ENCODE measurements at places on chromosomes 5 and 9. TPM values are rescaled to one million over a fixed set of nuclear protein-coding genes. Genes with fewer than 3 reads are reported as not detected.

DNA sequence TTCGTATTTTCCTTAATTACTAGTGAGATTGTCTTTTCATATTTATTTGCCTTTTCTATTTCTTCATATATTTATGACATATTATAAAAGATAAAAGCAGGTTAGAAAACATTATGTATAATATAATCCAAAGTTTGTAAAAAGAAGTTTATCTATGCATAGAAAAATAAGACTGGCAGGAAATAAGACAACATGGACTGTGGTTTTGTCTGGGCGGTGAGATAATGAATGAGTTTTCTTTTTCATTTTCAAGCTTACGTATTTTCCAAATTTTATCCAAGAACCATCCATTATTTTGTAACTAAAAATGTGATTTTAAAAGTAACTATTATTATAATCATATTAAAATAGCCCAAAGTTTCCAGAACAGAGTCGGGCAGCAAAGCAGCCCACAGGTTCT lies 109.8 kb upstream of the MVB12B start:
- no peak for DNase-seq

DNA sequence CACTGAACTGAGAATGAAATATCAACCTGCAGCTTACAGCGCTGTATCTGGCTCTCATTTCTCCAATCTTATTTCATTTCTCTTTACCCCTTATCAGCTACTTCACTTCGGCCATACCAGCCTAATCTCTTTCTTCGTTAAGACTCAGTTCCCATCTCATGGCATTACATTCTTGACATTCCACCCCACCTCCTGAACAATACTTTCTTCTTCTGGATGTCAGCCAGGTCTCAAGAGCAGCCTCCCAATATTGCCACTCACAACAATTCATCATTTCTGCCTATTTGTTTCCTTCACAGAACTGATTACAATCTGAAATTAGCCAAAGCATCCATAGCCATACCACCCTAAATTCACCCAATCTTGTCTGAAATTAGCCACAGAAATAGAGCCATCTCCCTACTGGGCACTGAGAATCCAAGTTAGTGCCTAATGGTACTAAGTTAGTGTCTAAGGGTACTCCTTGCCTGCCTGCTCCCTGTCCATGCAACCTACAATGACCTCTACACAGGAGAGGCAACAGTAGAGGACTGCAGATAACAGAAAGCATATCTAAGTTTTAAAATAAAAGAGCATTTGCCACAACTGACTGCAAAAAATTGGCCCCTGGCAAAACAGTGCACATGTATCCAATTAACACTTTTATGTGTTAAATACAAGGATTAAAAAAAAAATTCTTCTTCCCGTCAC lies 35.2 kb downstream of the SETX start:
- no peak for DNase-seq

DNA sequence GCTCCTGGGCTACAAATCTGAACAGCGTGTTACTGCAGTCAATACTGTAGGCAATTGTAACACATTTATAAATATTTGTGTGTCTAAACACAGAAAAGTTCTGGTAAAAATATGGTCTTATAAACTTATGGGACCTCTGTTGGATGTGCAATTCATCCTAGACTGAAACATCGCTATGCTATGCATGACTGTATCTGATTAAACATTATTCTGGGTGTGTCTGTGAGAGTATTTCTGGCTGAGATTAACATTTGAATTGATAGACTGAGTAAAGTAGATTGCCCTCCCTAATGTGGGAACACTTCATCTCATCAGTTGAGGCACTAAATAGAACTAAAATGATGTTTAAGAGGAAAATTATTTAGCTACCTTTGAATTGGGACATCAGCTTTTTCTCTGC lies 24.3 kb upstream of the PRDM9 start:
- no peak for DNase-seq

DNA sequence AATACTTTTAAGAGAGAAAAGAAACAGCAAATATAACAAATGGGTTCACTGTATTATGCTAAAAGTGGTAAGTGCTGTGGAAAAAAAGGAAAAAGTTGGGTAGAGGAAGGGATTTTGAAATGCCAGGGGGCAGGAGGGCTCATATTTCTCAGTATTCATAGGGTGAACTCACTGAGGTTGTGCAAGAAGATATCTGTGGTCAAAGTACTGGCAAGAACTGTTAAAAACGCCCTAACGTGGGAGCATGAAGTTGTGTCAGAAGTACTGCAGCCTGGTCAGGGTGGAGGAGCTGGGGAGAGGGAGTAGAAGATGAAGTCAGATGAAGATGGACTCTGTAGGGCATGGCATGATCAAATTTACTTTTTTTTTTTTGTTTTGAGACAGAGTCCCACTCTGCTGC lies 31.2 kb upstream of the SLC28A3 start:
- DNase-seq = no peak

- no peak for DNase-seq
Observed at GRCh38 chr5:56658972-56659371, 156.4 kb upstream of the MAP3K1 start.

DNA sequence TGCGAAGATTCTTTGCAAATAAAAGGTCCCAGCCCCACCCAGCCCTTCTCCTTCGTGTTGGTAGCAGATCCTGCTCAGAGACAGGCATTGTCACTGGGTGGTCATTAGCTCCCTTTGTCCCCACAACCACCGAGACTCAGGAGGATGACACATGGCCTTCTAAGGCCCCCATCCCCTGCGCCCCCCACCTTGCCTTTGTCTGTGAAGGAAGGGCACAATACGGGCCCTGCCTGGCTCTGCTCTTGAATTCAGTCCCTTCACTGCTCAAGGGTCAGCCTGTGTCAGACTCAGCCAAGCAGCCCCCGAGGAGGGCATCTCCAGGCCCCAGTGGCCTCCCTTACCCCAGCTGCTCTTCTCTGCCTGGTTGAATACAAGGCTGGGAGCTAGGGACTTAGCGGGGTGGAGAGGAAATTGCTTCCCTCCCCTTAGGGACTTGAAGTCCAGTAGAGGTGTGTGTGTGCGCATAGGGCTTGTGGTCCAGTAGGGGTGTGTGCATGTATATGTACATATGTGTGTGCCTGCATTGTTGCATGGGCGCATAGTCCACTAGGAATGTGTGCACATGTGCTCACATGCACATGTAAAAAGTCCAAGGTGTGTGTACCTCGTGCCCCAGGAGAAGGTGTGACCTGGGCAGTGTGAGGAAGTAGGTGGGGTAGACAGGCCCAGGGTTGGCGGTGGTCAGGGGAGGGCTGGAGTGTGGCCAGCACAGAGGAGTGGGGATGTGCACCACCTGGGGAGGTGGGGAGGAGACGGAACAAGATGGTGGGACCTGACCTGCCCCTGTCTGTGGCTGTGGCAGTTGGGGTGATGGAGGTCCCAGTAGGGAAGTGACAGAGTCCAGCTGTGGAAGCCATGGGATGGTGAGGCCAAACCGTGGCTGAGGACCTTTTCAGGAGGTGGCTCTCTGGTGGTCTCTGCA lies 59.1 kb downstream of the PHF2 start:
- no peak for DNase-seq

The PITX1 gene
- 0.77 TPM for total RNA-seq

DNA sequence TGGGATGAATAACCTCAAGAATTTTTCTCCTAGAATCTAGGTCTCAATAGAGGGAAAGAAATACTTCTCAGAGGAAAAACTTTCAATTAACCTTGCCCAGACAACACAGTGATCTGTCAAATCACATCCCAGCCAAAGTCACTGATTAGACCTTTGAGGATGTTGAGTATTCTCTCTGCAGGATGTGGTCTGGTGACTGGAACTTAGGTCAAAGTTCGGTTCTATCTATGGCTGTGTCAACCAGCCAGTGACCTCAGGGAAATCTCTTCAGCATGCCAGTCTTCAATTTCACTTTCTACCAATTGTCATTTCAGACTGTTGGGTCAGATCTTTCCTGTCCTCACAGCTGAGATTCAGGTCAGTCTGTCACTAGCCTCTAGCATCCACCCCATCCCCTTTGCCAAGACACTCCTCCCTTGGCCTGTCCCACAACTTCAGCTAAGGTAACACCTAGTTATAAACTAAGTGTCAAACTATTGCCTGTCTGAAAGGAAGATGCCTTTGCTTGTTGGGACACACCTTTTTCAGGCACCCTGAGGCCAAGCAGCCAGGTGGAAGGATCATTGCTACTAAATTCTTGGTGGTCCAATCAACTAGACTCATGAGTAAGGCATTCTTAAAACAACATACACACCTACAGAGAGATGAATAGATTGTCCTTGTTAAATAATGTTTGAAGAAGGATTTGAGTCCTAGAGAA lies 156.3 kb upstream of the FST start:
- DNase-seq = peak; percentile 8

DNA sequence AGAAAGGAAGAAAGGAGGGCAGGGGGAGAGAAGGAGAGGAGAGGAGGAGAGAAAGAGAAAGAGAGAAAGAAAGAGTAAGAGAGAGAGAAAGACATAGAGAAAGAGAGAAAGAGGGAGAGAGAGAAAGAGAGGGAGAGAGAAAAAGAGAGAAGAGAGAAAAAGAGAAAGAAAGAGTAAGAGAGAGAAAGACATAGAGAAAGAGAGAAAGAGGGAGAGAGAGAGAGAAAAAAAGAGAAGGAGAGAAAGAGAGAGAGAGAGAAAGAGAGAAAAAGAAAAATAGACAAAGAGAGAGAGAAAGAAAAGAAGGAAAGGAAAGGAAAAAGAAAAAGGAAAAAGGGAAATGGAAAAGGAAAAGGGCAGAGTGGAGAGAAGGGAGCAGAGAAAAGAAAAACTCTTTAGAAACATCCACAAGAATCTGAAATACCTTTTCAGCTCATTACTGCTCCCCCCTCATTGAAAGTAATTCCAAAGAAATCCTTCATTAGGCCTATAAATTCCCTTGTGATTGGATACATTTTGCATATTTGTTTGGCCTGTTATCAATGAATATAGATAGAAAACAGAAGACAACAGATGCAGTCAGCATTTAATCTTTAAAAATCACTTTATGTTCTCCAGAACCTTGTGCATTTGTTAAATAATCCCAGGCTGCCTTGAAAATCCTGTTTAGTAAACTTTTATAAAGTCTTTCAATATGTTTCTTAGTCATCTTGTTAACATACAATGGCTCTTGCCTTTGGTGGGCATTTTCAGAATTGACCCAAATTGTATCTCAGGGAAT lies 411.5 kb downstream of the NFIB start:
- DNase-seq = no peak

GRCh38 chr9:75269197-75269596 lies 180.9 kb downstream of the OSTF1 start:
- no peak for DNase-seq

GRCh38 chr5:133763744-133764143 lies 151.4 kb upstream of the FSTL4 start:
- no peak for DNase-seq

The EIF4EBP3 gene
- total RNA-seq = 6.2 TPM

GRCh38 chr5:151158287-151158661 lies 695 bp upstream of the ANXA6 start:
- DNase-seq = no peak

The ORM2 gene
- total RNA-seq = 0.64 TPM

GRCh38 chr5:130116462-130116861 lies 212.2 kb downstream of the CHSY3 start:
- DNase-seq = no peak

- DNase-seq = no peak
Observed at GRCh38 chr5:83517688-83518085, 46.1 kb downstream of the VCAN start.

The DEPDC1B gene
- 35.7 TPM for total RNA-seq

- no peak for DNase-seq
Observed at GRCh38 chr5:27491746-27492439, 453.5 kb upstream of the CDH9 start.

- DNase-seq = peak; percentile 95
Observed at GRCh38 chr9:127970401-127971313, 10.1 kb downstream of the EEIG1 start.

- no peak for DNase-seq
Observed at GRCh38 chr5:110651507-110651906, 75.0 kb downstream of the TMEM232 start.

The IL9 gene
- not detected for total RNA-seq

DNA sequence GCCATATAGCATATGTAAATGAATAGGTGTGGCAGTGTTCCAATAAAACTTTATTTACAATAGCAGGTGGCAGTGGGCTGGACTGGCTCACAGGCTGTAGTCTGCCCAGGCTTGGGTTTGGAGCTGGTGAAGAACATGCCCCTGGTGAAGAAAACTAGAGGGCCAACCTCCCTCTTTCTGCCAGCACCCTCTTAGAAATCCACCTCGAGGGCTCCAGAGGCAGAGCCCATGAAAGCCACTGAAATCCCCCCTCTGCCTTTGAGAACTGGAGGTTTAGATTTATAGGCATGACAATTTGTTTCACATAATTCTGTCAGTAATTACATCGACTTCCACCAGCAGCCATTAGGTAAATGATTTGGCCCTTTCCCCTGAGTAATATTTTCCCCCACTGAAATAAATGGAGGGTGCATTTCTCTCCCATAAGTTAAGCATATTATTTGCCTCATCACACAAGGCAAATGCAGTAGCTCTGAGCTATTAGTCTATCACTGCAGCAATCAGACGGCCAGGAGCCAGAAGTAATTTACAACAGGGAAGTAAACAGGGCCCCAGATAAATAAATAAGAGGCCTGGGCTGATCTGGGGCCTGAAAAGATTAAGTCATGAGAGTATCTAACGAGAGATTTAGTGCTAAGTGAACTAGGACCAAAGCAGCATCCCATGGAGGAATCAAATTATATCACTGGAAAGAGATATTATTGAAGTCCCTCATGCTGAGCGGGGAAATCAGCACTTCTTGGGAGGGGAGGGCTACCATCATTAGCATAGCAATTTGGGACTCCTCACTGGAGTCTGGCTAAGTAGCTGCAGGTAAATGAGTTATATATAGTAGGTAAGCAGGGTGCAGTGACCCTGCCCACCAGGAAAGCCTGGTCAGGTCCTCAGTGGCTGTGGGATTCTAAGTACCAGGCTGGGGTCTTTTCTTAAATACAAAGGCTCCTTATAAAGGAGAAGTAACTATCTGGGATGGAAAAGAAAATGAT lies 123.9 kb downstream of the SLIT3 start:
- DNase-seq = no peak

GRCh38 chr5:39024005-39024404 lies 50.2 kb downstream of the RICTOR start:
- DNase-seq = no peak

The FBP1 gene
- total RNA-seq = not detected

DNA sequence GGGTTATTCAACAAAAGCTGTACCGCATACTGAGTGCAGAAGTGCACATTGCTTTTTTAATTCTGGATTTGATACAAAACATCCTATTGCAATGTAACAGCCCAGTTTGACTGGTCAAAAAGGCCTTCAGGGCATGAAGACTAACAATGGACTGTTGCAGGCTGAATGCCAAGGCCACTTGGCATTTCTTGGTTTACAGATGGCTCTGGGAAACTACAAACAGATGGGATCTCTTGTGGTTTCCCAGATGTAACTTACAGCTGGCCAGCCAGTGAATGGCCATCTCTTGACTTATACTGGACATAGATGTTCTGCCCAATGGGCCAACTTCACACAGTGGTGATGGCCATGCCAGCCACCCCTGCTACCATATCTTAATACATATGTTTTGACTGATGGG lies 36.8 kb downstream of the UGT3A2 start:
- DNase-seq = no peak

DNA sequence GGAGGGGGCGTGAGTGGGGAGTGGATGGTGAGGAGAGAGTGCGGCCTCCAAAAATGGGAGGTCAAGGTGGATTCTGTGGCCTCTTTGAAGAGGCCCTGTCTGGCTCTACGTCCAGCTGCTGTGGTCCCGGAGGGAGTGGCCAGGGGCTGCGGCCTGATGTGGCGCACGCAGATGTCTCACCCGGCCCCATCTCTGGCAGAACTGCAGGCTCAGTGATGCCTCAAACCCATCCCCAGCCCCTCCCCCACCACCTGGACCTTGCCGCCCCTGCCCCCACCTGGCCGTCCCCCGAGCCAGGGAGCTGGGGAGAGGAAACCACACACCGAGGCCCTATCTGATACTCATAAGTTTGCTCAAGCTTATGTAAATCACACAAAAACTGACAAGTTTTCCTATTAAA lies 267.6 kb downstream of the PBX3 start:
- DNase-seq = no peak

GRCh38 chr5:96843140-96843539 lies 33.2 kb upstream of the ERAP2 start:
- DNase-seq = no peak
